ENCODE measurements at places on chromosomes 12 and 14.

DNA sequence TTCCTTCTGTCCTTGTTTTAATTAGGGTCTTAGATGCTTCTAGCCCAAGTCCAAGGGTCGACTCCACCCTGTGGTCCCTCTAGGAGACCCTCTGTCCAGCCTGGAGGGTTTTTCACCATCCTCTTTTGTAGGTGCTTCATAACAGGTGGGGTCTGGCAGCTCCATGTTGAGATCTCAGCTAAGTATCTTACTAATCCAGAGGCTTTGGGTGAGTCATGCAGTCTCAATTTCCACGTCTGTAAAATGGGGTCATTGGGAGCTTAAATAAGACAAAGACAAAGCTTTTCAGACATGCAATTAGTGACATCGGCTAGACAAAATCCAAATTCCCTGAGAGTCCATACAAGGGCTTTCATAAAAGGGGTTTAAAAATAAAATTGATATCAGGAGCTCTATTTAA, 3.2 kb downstream of the HSPB8 start:
- DNase-seq, result no peak

DNA sequence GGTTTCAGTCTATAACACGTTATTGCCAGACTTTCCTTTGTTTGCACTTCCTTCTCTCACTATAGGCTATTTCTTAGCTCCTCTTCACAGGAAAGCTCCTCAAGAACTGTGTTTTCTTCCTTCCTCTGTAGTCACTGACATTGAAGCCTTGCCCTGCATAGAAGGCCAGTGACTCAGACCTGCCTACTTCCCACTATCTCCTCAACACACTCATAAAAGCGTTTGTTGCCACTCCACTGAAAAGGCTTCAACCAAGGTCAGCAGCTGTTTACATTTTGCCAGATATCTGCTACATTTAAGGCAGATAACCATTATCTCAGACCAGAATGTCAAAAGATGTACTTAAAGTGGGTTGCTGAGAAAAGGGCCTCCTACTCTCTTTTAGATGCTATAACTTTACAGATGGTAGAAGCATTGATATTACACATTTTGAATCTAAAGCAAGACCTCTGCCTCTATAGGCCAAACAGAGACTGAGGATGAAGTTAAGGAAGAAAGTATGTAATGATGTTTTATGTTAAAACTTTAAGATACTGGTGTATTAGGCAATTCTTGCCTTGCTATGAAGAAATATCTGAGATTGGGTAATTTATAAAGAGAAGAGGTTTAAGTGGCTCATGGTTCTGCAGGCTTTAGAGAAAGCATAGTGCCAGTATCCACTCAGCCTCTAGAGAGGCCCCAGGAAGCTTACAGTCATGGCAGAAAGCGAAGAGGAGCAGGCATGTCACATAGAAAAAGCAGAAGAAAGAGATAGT, 233.3 kb upstream of the FLRT2 start:
- peak; percentile 43 for DNase-seq

DNA sequence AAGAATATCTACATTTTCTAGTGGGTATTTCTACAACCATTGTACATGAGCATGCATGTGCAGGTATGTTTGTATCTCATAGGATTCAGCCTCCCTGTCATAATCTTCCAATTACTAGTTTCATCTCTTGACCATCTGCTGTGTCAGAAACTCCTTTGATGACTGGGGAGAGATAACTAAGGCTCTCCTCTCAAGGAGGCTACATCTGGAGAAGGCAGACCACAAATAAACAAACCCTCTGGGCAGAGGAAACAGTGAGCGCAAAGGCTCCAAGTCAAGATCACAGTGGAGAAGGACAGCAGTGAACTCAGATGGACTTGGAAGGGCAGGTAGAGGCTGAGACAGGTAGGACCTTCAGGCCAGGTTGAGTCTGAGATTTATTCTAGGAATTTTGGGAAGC, 166.4 kb downstream of the PELI2 start:
- no peak for DNase-seq

DNA sequence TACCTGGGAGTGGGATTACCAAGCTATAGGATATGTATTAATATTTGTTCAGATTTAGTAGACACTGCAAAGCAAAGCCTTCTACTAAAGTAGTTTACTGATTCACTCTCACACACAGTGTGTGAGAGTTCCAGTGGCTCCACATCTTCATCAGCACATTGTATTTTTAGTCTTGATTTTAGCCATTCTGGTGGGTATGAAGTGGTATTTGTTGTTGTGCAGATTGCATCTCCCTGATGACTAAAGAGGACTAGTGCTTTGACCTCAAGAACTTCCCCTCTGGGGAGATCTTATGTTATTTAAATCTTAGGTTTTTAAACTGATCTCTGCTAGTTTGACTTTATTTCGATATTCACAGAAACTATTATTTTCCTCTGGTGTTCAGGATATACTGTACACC, 479.7 kb upstream of the RGS6 start:
- no peak for DNase-seq

GRCh38 chr14:50520947-50521815, 11.2 kb downstream of the MAP4K5 start:
- DNase-seq, result peak; percentile 56

DNA sequence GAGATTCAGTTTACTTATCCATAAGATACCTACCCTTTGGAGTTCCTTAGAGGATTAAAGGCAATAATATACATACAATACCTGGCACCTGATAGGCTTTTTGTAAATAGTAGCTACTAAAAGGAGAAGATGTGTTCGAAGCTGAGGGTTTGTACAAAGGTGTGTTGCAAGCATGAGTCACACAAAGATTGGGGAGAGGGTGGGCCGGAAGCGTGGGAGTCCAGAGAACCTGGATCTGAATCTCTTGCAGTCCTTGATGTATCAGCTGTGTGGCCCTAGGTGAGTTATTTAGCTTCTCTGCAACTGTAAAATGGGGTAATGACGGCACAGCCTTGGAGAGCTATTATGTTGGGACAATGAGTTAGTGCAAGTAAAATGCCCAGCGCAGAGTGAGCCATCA, 61.6 kb upstream of the PSMC1 start:
- DNase-seq, result no peak

- peak; percentile 52 for DNase-seq
These were observed 3.0 kb upstream of the IFI27L2 start for GRCh38 chr14:94132285-94132887.

GRCh38 chr12:19799216-19799615, 359.9 kb downstream of the AEBP2 start:
- peak; percentile 6 for DNase-seq

- DNase-seq, result peak; percentile 55
These were observed 441 bp downstream of the PDE3A start for GRCh38 chr12:20368651-20369304.

DNA sequence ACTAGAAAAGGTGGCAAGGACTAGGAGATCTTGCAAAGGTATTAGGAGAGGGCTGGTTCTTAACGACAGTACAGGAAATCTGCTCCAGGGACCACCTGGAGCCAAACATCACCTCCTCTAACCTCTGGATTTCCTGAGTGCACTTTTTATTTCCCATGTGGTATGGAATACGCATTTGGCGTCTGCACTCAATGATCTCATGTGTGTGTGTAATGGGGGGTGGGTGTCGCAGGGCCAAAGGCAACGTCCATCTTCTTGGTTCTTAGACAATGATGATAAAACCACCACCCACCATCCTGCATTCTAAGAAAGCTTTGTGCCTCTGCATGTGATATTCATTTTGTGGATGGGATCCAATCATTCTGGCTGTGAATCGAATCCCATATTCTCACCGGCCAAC, 68.8 kb downstream of the CLMN start:
- no peak for DNase-seq

DNA sequence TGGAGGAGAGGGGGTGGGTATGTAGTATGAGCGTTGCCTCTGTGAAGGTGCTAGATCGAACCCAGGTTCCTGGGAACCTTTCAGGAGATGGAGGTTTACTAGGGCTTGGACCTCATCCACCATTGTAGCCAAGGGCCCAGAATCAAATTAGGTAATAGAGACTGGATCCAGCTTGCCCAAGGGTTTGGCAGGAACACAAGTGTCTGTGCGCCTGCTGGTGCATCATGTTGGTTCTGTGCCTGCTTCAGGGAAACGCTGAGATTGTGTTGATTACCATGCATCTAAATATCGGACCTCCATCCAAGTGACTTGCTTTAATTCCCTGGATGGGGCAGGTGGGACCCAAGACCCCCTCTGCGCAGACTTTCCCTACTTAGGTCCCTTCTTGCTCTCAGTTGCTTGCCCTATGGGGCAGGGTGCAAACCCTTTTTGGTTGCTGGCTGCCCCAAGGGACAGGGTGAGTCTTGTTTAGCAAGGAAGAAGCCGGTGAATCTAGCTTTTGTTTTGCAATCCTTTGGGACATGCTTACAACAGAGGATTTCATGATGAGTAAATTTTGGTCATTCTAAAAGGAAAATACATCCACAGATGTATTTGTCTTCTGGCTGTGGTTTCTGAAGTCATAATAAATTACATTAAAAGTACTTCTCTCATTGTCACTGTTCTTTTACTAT, 189.8 kb upstream of the PRICKLE1 start:
- no peak for DNase-seq

GRCh38 chr12:51863933-51864832, 15.7 kb upstream of the FIGNL2 start:
- no peak for DNase-seq

- no peak for DNase-seq
These were observed 282.1 kb downstream of the TMTC2 start for GRCh38 chr12:82968631-82969367.

DNA sequence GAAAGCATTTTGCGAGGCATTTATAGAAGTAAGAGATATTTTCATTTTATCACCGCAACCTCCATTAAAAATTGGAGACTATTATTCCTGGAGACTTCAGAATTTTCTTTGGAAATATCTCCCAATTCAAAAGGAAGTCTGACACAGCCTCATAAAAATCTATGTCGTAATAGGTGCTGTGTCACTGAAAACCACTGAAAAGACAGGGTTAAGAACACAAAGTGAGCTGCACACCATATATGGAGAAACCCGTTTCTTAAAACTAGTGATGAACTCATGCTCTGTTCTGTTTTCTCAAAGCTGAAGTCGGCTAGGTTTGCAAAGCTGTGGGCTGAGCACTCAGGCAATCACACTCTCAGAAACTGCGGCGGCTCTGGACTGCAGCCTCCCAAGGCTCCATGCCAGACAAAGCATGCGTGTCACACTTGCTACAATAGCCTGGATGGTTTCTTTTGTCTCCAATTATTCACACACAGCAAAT, at the start of gene GLIPR1:
Gene GLIPR1 (plus strand): TSS at position 287 of the 481 bp plus-strand sequence. CDS start 126 bp downstream, at position 413.
- DNase-seq, result peak; percentile 86

DNA sequence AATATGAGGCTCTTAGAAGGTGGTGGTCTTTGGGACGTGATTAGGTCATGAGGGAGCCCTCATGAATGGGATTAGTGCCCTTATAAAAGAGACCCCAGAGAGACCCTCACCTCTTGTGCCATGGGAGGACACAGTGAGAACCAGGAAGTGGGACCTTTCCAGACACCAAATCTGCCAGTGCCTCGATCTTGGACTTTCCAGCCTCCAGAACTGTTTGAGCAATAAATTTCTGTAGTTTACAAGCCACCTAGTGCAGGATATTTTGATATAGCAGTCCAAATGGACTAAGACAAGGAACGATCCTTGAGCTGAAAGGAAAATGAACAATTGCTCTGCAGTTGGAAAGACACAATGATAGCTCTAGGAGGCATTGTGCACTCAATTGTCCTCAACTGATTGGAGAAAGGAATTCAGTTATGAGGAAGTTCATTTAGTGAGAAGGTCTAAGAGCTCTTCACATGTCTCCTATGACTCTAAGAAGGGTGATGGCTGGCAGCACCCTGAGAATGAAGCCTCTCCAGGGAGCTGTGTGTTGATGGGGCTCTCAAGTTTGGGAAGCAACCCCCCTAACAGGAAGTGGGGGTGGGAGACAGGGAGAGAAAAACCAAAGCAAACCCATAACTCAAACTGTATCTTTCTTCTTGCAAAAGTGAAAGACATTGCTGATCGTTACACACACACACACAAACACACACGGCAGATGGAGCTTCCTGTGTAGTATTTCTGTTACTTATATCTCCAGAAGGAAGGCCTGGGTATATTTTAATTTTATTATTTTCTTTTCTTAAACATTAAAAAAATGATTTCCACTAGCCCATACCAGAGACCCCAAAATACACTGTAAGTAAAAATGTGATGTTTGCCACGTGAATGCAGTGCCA, 21.0 kb downstream of the CHST11 start:
- DNase-seq, result no peak

GRCh38 chr14:57008534-57008933, 198.3 kb upstream of the OTX2 start:
- DNase-seq, result no peak

DNA sequence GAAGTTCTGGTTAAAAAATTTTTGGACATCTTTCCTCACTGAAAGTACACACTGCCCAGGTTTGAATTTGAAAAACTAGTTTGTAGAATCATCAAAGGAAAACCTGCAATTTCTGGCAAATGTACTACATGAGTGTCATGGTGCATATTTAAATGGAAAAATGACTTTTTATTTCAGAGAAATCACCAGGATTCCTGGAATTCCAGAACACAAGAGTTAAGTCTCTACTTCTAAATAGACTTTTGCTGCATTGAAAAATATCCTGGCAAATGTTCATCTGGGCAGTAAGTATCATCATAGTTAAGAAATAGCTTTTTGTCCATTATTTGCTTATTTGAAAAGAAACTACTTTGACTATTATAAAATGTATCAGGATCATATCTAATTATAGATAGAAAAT, 275.1 kb downstream of the PRKD1 start:
- no peak for DNase-seq

- no peak for DNase-seq
These were observed 26.1 kb upstream of the GZMB start for GRCh38 chr14:24659916-24660570.

- peak; percentile 14 for DNase-seq
These were observed 5.6 kb downstream of the KRR1 start for GRCh38 chr12:75505706-75506312.

DNA sequence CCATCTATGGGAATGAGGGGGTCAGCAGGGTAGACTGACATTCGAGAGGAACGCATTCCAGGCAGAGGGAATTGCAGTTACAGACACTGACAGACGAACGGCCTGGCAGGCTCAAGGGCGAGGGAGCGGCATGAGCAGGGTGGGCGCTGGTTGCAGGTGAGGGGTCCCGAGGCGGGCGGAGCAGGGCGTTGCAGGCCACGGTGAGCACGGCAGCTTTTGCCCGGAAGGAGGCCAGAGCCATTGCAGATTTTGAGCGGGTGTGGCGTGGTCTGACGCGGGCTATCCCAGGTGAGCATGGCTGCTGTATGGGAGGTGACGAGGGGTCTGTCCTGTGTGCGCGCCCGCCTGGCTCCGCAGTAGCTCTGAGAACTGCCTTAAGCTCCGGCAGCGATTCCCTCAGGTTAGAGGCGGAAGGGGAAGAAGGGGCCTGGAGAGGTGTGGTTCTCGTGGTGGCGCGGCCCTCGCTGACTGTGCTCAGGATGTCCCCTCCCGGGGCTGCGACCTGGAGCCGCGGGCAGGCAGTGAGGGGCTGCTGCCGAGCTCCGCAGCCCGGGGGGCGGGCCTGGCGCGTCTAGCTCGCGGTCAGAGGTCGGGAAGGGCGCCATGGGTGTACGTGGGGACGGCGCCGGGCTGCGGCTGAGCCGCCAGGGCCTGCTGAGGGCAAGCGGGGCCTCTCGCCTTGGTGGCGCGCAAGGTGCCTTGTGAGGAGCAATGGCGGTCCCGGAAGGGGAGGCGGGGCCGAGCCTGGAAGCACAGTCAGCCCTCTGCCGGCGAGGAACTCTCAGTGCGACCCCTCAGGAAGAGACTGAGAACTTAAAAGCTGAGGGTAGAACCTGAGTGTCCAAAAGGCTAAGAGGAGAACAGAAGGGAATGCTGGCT, 177.1 kb downstream of the CACNA1C start:
- no peak for DNase-seq

All from SJSA1 (cell line).